ENCODE measurements at places on chromosomes 3 and 15. TPM values are rescaled to one million over a fixed set of nuclear protein-coding genes. Genes with fewer than 3 reads are reported as not detected.

- DNase-seq, result no peak
Measured at GRCh38 chr15:71562251-71562650, 248.1 kb upstream of the NR2E3 start.

- DNase-seq, result no peak
Measured at GRCh38 chr3:52054661-52055511, 1.5 kb downstream of the DUSP7 start.

ZNF80 gene
- not detected for total RNA-seq

SUSD5 gene
- 1.1 TPM for total RNA-seq

LRTM1 gene
- not detected for total RNA-seq

DNA sequence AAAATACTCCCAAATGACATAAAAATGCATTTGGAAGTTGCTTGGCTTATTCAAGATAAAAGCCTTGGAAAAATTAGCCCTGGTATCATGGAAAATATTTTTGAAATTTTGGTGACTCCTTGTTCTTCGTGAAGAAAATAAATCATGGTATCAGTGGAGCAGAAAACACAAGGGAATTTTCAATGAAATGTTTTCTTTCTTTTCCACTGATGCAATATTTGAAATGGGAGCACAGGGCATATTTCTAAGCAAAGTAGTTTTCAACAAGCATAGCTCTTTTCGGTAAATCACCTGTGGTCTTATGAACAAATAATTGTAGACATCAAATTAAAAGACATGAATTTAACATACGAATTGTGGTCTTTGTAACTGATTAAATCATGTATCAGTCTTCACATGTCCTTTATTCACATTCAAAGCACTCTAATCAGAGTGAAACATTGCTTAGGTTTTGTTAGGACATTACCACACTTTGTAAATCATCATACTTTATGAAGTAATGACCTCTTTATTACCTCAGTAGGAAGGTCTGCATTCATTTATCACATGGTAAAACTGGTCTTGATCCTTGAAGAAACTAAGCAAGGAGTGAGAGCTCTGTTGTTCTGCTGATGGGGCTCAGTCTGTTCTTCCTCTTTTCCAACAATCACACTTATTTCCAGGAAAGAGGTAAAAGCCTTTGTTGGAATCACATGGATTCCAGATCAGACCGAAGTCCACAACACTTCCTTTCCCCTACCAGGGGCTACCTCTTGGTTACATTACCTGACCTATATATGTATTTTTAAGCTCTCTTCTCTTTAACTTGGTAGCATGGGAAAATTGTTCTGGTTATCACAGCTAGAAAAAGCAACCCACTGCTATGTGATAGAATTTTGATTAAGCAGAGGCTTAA is 413.5 kb upstream of the THBS1 start:
- no peak for DNase-seq

DNA sequence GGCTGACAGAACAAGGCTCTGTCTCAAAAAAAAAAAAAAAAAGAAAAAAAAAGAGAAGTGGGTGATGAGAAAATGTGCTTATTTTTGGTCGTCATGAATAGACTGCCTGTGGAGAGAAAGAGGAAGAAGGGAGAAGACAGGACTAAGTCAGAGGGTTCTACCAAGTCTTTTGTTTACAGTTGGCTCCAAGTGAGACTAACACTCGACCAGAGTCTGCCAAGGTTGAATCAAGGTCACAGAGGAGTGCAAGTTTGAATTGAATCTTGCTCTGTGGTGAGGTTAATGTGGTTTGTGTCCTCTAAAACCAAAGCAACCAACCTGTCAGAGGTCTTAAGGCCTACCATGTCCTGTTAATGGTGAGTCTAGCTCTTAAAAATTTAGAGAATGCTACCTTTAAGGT is 334.1 kb upstream of the GRM7 start:
- DNase-seq, result no peak
